ENCODE measurements at places on chromosomes 2 and 18. TPM values are rescaled to one million over a fixed set of nuclear protein-coding genes. Genes with fewer than 3 reads are reported as not detected.

The GPAT2 gene
- 2.2 TPM for total RNA-seq

GRCh38 chr2:241941691-241942301 lies 72.3 kb downstream of the RTP5 start:
- no peak overlapping the region for H3K4me3 ChIP-seq
- H3K4me1 ChIP-seq: peaks cover 6% of the 10 kb centered on the region
- H3K36me3 ChIP-seq: no peaks in the 10 kb centered on the region
- no peak for DNase-seq
- H3K27me3 ChIP-seq: peaks cover 8% of the 10 kb centered on the region
- H3K27ac ChIP-seq: no peak overlapping the region

- H3K4me1 ChIP-seq: no peaks in the 10 kb centered on the region
- DNase-seq: no peak
- H3K36me3 ChIP-seq: no peaks in the 10 kb centered on the region
- H3K27me3 ChIP-seq: no peaks in the 10 kb centered on the region
These were observed 7.5 kb downstream of the FLACC1 start for GRCh38 chr2:201349601-201350000.

DNA sequence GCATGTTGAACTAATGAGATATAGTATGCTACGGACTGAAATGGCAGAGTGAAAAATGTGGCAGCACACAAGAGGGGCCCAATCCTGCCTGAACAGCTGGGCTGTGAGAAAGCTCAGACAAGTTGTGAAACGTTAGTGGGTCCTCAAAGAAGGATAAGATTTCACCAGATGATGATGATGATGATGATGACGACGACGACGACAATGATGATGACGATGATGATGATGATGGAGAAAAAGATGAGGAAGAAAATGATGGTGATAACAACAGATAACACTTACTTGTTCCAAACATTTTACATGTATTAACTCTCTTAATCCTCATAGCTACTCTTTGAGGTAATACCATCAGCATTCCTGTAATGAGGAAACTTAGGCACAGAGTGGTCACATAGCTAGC lies 94.2 kb downstream of the WDPCP start:
- no peaks in the 10 kb centered on the region for H3K27me3 ChIP-seq
- peaks cover 33% of the 10 kb centered on the region for H3K4me1 ChIP-seq
- no peak for DNase-seq
- H3K36me3 ChIP-seq: no peaks in the 10 kb centered on the region

GRCh38 chr2:215698566-215698965 lies 262.7 kb upstream of the FN1 start:
- no peak overlapping the region for H3K4me3 ChIP-seq
- peaks cover 3% of the 10 kb centered on the region for H3K4me1 ChIP-seq
- no peak for DNase-seq
- no peaks in the 10 kb centered on the region for H3K36me3 ChIP-seq
- no peaks in the 10 kb centered on the region for H3K27me3 ChIP-seq

DNA sequence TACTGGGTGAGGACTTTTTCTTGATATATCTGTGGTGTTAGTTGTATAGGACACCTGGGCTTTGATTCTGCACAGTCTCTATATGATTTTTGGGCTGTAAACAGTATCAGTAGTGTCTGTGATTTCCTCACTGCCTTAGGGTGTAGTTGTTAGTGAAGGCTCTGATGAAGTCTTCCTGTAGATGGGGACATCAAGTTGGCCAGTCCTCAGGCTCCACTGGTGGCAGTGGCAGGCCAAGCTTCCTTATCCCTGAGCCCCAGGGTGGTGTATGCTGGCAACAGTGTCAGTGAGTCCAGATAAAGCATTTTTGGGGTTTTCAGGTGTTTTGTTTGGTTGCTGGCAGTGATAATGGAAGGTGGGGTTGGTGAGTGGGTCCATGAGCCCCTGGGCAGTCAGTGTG lies 961.4 kb downstream of the DSC3 start:
- H3K4me3 ChIP-seq: no peak overlapping the region
- no peak overlapping the region for H3K27ac ChIP-seq

The ALLC gene
- total RNA-seq: not detected

The ERBB4 gene
- total RNA-seq: 1.4 TPM

DNA sequence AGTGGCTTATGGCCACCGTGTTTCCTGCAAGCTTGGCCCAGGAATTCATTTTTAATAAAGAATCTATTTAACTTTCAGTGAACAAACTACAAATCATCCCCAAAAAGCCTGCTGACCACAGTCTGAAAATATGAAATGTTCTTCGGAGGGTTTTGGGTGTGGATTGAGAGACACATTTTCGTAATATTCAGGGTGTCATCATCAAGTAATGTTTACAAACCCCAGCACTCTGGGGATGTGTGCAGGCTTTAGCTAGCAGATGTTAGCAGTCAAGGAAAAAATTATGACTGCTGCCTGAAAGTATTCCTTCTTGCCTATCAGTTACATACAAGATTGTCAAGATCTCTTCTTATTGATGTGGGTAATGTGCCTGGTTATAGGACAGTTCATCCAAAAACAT lies 143.9 kb upstream of the FN1 start:
- H3K27ac ChIP-seq: no peak overlapping the region
- H3K4me3 ChIP-seq: no peak overlapping the region
- H3K36me3 ChIP-seq: no peaks in the 10 kb centered on the region
- DNase-seq: no peak
- 0 out of 2 replicates have a peak, but pooled peaks cover 4% of the 10 kb centered on the region for H3K27me3 ChIP-seq
- peaks cover 6% of the 10 kb centered on the region for H3K4me1 ChIP-seq

The ABCB11 gene
- total RNA-seq: not detected

GRCh38 chr2:86292571-86293515 lies 44.6 kb downstream of the REEP1 start:
- H3K27ac ChIP-seq: no peak overlapping the region
- no peaks in the 10 kb centered on the region for H3K4me1 ChIP-seq
- H3K36me3 ChIP-seq: no peaks in the 10 kb centered on the region
- H3K27me3 ChIP-seq: no peaks in the 10 kb centered on the region
